ENCODE measurements at places on chromosomes 6 and 20.

GRCh38 chr6:71393471-71393870, 104.9 kb downstream of the OGFRL1 start:
- no peak for DNase-seq

DNA sequence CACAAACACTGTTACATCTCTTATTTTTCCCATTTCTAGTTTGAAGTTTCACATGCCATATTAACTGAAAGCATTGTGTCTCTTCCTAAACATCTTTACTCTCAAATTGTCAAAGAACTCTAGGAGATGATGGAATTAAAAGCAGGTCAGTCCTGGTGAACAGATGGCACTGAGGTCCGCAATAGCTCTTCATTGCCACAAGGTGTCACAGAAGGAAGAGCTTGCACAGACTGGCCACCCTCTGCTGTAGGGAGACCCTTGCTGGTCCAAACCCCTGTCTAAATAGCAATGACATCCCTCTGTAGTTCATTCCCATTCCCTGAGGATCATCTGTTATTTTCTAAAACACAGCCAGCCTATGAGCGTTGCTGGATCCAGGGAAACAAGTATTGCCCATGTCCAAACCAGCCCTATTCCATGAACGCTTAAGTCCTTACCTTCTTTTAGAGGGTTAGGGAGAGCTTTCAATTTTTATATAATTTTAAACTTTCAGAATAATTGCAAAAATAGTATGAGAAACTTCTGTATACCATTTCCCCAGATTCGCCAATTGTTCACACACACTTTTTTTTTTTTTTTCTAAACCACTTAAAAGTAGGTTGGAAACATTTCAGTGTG, 10.1 kb upstream of the HDAC2 start:
- DNase-seq: peak; percentile 50

DNA sequence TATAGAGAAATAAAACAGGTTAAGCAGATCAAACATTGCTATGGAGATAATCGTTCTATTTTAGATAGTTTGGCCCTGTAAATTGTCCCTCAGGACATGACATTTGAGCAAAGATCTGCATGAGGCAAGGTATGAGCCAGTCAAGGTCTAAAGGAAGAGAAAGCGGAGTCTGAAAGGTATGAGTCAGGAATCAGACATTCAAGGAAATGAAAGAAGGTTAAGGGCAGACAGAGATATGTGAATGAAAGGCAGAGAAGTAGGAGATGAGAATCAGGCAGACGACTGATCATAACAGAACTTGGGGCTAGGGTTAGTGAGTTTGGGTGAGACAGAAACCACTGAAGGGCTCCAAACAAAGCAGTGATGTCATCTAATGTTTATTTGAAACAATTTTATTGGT, 775.8 kb downstream of the MAFB start:
- no peak for DNase-seq

- DNase-seq: no peak
Measured at GRCh38 chr6:20564777-20565176, 30.5 kb downstream of the CDKAL1 start.

DNA sequence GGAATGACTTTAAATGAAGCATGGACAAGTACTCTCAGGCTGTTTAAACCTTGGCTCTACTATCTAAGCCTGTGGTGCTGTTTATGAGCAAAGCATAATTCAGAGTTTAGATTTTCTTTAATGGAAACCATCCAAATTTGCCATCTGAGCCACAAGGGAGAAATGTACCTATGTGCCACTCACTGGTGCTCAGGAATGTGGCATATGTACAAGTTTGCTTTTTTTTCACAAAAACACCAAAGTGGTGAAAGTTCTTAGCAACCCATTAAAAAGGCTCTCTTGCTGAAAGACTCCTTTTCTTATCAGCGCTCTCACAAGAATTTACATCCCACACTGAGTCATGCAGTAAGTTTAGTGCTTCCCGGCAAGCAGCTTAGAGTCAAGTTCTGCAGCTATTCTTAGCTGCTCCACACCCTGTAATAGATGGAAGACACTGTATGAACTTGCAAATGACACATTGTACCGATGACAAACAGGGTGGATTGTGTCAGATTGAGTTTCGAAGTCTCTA, 57.3 kb upstream of the MLIP start:
- DNase-seq: no peak

DNA sequence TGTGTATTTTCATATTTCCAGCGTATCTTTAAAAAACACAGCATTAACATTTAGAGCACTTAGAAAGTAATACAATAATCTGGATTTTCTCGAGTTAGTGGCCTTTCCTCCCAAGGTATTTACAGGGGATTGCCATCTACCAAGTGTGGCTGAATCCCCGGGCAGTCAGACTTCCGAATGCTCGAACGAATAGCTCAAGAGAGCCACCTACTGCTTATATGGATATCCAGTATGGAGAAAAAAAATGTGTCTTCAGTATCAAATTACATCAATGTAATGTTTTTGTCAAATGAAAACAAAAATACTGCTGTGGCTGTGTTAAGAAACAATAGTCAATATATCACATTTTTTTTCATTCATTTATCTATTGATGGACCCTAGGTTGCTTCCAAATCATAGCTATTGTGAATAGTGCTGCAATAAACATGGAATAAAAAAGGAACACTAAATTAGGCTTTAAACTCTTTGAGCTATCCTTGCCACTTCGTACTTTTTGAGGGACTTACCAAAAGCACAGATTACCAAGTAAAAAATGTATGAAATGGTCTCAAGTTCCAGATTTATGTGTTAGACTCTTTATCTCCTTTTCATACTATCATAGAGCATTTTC, 654.5 kb upstream of the PTCHD4 start:
- DNase-seq: peak; percentile 69

Measured in SHP77 (cell line).